Activated CD4-positive, alpha-beta T cell treated with anti-CD3 and anti-CD28 coated beads, Interleukin-2, Interleukin-6, amounts not matched to agents 100 ng/mL and 50 ng/mL, durations not matched to agents 16 hours and 8 hours (primary cell): ENCODE measurements at places on chromosomes 16 and 17.

DNA sequence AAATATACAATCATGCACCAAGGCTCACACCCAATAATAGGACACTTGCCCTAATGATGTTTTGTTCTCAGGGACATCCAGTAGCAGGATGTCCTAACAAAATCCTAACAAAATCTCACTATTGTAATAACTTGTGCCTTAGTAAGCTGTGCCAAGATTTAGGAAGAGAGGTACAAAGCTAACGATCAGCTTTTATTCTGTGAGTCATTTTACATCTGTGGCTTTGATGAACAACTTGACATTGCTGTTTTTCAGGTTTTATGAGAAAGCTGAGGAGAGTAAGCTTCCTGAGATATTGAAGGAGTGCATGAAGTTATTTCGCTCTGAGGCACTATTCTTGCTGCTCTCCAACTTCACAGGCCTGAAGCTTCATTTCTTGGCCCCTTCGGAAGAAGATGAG is 18.9 kb downstream of the OGFOD1 start:
- DNase-seq = no peak

DNA sequence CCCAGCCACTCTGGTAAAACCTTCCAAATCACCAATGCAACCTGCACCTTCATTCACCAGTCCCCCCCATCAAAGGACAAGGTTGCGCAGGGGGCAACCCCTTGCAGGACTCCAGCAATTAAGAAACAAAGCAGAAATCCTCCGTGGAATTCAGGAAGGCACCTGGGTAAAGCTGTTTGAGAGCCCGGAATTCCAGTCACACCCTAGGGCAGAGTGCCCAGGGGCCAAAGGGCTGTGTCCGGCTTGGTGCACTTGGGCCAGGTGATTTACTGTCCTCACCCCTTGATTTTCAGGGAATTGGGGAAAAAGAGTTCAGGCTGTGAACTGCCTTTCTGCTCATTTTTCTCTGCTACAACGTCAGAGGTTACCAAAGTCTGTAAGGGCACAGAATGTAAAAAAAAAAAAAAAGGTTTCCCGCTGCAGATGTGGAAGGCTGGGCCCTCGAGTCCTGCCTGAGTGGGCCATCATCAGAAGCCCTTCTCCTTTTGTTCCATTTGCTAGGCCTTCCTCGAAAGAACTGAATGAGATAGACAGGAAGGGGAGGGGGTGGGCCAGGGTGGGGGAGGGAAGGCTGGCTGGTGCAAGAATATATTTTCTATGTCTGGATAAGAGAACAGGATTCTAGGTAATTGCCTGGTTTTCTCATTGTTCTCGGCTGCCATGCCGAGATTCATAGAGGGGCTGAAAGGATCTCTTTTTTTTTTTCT is 266.5 kb upstream of the PSMD7 start:
- DNase-seq = no peak

- no peak for DNase-seq
Observed at GRCh38 chr16:4556580-4556979, 440 bp downstream of the C16orf96 start.

DNA sequence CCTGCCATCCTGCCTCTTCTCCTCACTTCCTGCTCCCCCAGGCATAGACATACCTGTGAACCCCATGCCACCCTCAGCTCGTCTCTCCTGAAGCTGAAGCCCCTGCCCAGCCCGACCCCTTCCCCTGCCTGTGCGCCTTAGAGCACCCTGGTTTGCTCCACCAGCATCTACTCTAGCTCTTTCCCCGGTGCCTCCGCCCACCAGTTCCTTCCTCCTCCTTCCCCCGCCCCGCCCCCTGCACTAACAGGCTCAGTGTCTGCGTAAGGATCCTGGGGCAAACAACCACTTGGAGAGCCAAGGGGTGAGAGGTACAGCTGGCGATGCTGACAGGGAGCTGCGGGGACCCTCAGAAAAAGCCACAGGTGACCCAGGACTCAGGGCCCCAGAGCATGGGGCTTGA is 1.9 kb downstream of the GPR142 start:
- peak; percentile 58 for DNase-seq
